ENCODE measurements at places on chromosomes 1 and 21.

- no peak for DNase-seq
Observed at GRCh38 chr1:33516891-33517567, 44.6 kb downstream of the ZSCAN20 start.

DNA sequence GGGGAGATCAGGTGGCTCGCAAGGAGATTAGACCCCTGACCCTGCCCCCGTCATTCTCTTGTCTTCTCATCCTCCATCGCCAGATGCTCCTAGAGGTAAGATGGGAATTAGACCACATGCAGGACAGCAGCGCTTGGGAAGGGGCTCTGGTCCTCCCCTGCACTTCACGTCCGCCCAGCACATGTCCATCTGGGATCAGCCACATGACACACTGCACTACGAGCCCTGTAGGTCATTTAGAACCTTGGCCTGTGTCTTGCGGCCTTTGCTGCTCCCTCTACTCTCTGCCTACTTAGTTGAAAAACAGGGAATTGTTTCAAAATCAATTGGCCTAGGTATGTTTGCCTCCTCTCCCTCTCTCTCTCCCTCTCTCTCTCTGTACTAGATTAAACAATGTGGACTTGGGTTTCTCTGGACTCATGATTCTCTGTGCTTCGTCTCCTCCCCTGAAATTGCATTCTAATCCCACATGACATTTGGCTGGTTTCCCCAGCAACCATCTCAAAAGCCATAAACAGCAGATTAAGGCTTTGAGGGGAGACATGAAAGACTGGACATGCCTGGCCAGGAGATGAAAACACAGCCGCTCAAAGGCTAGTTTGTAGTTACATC lies 3.8 kb upstream of the NCMAP start:
- no peak for DNase-seq

GRCh38 chr1:215064327-215064726 lies 18.2 kb upstream of the KCNK2 start:
- DNase-seq, result no peak

GRCh38 chr1:18575620-18576019 lies 55.0 kb upstream of the PAX7 start:
- peak; percentile 25 for DNase-seq

DNA sequence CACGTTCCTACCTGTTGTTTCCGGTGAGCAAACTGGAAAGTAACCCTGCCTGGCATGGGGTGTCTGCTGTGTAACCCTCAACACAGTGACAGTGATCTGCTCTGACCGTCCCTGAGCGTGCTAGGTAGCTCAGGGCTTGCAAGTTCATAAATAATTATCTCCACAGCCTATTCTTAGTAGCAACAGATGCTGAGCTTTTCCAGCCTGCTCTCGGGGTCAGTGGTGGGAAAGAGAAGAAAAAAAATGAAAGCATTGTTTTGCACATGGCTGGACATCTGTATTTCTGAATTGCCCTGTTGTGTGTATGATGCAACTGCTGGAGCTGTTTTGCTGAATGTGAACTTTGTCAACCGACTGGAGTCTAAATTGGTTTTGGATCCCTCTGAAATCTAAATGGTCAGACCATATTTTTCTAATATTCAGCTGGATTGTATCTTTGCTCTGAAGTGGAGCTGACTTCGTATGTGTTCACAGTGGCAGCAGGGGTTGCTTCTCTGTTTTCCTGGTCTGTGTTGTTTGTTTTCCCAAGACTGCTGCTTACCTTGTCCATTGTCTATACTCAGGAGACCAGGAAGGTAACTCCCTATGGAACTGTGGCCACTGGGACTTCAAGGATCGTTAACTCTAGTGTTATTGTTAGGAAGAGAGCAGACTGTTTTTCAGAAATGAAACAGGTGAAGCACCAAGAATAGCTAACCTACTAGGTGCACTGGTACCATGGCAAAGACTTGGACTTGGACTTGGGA lies 27.0 kb downstream of the TGFB2 start:
- DNase-seq, result no peak

DNA sequence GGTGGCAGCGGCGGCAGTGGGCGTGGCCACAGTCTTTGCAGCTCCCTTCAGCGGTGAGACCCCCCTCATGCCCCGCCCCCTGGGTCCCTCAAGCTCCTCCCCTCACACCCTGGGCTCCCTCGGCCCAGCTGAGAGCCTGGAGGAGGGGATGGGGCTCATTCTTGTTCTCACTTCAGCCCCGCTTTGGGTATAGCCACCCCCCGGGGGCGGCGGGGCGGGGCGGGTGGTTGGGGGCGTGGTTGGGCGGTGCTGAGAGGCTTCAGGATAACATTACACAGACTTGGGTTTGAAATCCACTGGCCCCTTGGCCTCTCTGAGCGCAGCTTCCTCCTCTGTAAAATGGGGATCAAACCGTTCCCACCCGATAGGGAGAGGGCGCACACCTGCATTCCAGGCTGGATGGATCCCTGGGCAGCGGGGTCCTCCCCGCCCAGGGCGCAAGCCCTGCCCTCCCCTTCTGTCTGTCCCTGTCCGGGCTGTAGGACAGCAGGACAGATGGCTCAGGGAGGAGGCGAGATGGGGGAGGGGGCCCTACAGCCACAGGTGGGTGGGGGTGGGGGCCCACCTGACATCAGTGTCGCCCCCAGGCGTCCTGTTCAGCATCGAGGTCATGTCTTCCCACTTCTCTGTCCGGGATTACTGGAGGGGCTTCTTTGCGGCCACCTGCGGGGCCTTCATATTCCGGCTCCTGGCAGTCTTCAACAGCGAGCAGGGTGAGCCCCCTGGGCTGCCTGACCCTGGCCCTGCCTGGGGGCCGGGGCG lies 5.1 kb downstream of the CLCNKA start:
- DNase-seq, result no peak

DNA sequence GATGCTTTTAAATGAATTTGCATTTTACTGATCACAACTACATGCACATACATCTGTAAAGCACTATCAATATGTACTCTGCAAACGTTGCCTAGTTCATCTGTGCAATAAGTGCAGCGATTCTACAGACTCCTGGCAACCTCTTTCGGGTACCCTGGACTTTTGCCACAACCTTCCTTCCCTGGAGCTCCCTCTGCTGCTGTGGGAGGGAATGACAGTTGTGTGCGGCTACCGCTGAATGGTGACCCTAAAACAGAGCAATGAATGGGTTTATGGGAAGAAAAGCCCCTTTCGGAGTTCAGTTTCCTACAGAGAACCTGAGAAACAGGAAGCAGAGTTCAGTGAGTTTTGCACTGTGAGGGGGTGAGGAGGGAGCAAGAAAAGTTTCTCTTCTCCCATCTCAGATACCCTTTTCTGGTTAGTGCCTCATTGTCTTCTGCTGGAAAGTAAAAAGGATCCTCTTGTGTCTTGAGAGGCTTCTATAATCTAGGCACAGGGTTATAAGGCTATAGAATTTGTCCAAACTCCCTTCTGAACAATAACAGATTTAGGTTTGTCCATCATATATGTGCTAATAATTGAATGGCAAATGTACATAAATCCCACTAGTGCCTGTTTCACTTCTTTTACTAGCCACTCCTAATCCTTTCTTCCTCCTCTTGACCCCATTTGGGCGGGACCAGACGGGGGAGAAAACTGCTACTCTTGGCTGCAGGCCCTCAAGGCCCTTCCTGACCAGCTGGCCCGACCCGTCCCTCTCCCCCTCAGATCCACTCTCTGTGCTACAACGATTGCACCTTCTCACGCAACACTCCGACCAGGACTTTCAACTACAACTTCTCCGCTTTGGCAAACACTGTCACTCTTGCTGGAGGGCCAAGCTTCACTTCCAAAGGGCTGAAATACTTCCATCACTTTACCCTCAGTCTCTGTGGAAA lies 19.8 kb upstream of the SARS1 start:
- DNase-seq, result peak; percentile 31

GRCh38 chr1:36433102-36433501 lies 17.1 kb downstream of the OSCP1 start:
- DNase-seq, result no peak

DNA sequence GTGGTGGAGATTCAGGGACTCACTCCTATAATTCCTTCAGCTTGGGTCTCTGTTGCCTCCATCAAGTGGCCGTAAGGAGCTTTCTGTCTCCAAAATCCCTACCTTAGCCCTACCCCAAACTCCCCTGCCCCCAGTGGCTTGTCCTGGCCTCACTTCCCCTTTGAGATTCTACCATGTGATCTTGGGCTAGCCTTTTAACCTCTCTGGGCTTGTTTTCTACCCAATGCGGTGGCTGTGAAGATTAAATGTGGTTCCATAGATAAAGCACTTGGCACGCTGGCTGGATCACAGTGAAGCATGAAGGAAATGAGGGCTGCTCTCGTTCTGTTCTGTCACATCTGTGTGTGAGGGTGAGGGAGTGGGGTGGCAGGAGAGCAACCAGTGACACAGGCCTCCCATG lies 43.6 kb downstream of the FAAH start:
- no peak for DNase-seq

DNA sequence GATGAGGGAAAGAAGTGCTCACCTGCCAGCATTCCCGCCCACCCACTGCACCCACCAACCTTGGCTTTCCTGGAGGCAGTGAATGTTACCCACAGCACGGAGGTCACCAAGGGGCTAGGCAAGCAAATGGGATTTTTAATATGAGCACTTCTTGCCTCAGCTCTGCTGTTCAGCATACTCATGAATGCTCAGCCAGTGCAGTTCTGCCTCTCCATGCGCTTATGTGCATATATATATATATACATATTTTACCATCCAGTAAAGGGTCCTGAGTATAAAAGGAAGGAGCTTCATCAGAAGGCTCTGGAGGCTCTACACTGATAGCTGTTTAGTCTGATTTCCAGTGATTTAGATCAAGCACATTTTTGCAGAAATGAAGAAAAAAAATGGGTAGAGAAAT lies 366.9 kb downstream of the SIPA1L2 start:
- DNase-seq, result no peak

DNA sequence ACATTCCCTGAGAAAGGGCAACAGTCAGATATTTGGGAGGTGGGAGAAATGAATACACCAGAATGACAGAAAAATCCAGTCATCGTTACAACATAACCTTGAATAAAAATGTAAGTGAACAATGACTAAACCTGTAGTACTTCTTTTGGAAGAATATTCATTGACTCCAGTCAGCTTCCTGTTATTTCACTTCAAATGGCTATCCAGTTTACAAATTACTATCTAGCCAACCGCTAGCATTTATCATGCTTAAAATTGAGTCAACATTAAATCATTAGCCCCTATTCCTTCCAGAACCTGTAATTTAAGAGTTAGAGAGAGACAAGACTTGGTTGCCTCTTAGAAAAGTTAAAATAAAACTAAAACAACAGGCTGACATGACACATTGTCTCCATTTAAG lies 33.6 kb downstream of the WLS start:
- DNase-seq, result no peak

- DNase-seq, result no peak
Observed at GRCh38 chr1:67469431-67469830, 39.2 kb upstream of the SERBP1 start.

DNA sequence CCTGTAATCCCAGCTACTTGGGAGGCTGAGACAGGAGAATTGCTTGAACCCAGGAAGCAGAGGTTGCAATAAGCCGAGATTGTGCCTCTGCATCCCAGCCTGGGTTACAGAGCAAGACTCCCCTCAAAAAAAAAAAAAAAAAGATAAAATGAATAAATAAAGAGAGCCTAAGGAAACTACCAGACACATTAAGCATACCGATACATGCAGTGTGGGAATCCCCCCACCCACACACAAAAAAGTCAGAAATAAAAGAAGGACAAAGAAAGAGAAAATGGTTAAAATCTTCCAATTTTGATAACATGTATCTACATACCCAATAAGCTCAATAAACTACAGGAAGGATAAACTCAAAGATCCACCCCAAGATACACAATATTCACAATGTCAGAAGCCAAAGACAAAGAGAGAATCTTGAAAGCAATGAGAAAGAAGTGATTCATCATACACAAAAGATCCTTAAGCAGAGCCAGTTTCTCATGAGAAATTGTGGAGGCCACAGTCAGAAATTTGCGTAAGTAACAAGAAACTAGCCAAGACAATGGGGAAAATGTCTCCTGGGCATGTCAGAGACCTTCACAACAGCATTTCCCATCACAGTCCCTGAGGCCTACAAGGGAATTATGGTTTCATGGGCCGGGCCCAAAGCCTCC lies 1197.0 kb downstream of the AMY1C start:
- no peak for DNase-seq

DNA sequence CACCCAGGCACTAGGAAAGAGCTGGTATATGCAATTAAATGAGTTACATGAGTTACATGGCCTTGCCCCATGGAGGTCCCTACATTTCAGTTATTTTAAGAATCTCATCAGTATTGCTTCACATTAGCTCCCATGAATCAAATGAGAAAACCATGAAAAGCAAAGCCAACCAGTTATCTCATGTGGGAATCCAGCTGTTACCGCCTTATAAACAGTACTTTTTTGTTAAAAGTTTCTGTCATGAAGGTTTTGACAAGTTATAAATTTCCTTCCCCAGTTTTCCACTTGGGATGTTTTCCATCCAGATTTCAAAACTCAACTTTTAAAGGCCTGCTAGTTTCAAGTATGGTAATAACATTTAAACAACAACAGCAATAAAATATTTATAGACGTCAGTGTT lies 544.8 kb downstream of the NUF2 start:
- no peak for DNase-seq

DNA sequence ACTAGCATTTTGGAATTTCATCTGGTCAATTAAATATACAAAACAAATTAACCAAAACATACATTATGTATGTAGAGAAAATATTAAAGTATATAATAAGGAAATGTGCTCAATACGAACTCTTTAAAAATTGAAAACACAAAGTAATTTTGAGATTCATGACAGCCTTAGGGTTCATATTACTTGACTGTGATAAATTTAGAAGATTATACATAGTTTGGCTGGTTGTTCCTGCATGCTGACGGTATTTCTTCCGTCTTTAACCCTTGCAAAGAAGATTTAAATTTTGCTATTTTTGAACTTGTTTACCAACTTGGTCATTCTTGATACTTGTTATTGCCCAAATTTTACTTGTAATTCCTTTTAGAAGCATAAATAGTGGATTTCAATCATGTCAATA lies 298.2 kb downstream of the NFIA start:
- DNase-seq, result no peak

DNA sequence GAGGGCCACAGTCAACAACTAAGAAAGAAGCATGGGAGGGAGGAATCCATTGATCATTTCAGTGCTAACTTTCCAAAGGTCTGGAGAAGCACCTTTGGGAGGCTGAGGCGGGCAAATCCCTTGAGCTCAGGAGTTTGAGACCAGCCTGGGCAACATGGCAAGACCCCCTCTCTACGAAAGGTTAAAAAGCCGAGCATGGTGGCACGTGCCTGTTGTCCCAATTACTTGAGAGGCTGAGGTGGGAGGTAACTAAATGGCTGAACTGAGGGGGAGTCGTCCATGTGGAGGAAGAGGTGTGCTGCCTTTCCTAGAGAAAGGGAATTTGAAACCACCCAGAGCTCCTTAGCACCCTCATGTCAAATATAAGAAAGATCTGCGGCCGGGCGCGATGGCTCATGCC lies 16.2 kb downstream of the MASP2 start:
- no peak for DNase-seq

All from T-helper 1 cell (primary cell).